ENCODE measurements at places on chromosomes 7 and 10. TPM values are rescaled to one million over a fixed set of nuclear protein-coding genes. Genes with fewer than 3 reads are reported as not detected.

The MYL10 gene
- polyA plus RNA-seq: 0.55 TPM

The ANXA8L1 gene
- 2.1 TPM for polyA plus RNA-seq

The CPXM2 gene
- polyA plus RNA-seq: 4.8 TPM

The TRIM50 gene
- polyA plus RNA-seq: 0.14 TPM

The UCN3 gene
- 0.74 TPM for polyA plus RNA-seq

The PTTG1IP2 gene
- 0.35 TPM for polyA plus RNA-seq

The ITIH5 gene
- 31.9 TPM for polyA plus RNA-seq

The LBX1 gene
- 0.40 TPM for polyA plus RNA-seq

The RAMP3 gene
- polyA plus RNA-seq: 22.0 TPM
